ENCODE measurements at places on chromosomes 6 and 20. TPM values are rescaled to one million over a fixed set of nuclear protein-coding genes. Genes with fewer than 3 reads are reported as not detected.

DNA sequence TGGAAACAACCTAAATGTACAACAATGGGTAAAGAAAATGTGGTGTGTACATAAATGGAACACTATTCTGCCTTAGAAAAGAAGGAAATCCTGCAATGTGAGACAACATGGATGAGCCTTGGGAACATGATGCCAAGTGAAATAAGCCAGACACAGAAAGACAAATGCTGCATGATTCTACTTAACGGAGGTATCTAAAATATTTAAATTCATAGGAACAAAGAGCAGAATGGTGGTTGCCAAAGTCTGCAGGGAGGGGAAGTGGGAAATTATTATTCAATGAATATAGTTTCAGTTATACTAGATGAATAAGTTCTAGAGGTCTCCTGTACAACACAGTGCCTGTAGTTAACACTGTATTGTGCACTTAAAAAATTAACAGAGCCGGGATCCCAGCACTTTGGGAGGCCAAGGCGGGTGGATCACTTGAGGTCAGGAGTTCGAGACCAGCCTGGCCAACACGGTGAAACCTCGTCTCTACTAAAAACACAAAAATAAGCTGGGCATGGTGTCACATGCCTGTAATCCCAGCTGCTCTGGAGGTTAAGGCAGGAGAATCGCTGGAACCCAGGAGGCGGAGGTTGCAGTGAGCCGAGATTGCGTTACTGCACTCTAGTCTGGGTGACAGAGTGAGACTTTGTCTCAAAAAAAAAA lies 71.4 kb upstream of the SNX9 start:
- DNase-seq = no peak

- DNase-seq = no peak
Measured at GRCh38 chr6:136945711-136946121, 23.6 kb downstream of the SLC35D3 start.

DNA sequence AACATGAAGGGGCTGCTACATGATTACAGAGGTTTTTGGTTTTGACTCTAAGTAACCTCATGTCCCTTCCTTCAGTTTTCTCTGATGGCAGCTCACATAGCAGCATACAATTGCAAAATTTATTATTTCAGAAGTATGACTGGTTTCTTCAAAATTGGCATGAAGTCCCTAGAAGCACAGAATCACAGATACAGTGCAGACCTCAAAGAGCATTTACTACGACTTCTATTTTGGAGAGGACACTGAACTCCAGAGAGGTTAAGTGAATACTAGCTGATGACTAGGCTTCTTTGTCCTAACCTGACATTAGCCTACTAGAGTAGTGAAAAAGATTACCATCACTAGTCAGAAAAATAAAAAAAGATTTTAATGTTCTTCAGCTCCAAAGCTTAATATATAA lies 664.3 kb downstream of the RFPL4B start:
- DNase-seq = no peak

DNA sequence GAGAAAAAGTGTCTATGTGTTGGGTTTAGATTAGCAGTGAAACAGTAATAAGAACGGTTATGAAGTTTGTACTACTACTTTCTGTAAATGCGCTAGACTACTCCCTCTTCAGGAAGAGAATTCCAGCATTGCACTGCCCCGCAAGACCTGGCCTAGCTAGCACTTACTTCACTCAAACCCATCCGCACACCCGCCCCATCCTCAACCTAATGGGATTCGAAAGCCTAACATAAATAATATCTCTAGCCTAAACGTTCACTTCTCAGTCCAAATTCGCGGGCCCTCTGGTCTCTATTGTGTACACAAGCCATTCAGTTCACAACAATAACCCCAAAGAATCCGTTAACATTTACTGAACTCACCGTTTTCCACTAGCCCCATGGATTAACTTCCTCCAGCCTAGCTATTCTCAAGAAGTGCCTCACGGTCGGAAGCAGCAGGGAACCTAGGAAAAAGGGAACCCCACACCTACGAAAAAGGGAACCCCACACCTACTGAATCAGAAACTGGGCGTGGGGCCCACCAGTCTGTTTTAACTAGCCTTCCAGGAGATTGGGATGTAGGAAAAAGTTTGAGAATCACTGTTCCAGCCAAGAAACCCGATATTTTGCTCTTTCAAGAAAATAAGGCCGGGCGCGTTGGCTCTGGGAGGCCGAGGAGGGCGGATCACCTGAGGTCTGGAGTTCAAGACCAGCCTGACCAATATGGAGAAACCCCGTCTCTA lies 45.4 kb upstream of the BTN3A2 start:
- DNase-seq = no peak

DNA sequence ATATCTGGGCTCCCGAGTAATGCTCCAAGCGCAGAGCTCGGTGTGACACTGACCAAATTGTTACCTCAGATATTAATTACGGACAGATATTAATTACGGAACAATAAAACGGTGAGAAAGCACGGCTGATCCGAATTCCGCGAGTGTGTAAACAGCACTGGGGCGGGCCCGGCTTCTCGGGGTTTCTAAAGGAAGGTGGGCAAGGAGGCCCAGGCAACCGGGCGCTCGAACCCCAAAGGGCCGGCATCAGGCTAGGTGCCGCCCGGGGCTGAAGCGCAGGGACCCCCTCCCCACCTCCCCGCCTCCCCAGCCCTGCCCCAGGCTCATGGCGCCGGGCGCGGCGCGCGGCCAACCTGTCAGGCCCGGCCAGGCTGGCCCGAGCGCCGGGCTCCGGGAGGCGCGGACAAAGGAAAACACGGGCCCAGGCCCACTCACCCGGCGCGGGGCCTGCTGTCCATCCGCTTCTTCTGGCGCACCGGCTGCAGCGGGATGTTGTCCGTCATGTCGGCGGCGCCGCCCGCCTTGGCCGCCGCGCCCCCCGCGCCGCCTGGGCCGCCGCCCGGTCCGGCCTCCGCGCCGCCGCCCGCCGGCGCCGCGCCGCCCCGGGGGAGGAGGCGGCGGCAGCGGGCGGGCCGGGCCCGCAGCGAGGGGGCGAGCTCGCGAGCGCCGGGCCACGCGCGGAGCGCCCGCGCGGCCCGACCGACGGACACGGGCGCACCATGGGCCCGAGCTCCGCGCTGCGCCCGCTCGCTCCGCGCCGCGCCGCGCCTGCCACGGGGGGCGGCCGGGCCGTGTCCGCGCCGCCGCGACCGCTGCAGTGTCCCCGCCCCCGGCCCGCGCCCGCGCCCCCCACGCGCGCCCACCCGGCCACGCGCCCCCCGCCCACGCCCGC lies at the start of gene ATP9A:
ATP9A (minus strand) TSS at position 524 of the 892 bp plus-strand sequence; CDS start at position 503, 21 bp downstream.
- DNase-seq = peak; percentile 8

DNA sequence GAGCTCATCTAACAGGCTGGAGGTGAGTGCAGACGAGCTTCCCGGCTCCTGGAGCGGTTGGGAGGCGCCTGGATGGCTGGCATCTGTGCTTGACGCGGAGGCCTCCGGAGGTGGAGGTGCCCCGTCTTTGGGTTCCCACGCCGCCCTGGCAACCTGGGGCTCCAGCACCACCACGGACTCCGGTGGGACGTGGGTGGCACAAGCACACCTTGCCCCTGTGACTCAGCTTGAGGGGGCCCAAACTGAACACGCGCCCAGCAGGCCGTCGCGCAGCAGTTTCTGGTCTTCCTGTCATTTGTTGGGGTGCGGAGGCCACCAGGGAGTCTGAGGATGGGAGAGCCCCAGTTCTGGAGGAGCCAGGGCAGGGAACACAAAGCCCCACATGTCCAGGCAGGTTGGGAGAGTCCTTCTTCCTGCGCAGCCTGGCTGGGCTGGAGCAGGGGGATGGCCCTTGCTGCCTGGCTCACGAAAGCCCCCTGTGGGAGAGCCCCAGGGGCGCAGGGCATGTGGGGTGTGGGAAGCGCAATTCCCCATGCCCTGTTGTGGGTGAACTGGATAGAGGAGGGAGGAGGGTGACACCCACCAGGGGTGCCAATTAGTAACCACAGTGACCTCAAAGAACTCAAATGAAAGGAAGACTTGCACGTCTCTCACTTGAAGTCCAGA lies 1378.6 kb upstream of the DEFB115 start:
- peak; percentile 40 for DNase-seq

DNA sequence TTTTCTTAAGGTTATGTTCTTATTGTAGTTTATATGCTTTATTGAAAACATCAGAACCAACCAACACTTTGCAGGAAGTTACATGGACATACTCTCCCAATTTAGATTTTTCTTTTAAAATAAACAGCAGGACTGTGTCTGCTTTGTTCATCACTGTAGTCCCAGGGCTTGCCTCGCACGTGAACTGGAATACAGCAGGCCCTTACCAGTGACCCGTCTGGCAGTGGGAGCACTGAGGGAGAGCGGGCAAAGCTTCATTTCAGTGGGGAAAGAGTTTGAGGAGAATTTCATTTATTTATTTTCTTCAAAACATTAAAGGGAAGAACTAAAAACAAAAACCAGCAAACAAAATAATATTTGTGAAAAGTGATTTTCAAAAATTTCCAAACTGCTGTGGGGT lies 230.8 kb downstream of the PAX1 start:
- no peak for DNase-seq

DNA sequence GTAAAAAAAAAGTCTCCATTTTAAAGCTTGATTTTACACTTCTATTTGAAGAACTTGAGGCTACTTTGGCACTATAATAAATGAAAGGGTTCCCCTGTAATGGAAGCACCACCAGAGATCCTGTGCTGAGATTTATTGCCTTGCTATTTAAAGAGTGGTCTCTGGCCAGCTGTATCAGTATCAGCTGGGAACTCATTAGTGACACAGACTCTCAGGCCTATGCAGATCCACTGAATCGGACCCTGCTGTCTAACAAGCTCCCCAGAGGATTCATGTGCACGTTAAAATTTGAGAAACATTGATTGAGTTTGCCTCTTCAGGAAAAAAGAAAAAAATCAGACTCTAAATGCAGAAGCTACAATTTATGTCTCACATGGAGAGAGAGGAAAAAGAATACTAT lies 299.9 kb upstream of the BMP2 start:
- no peak for DNase-seq

DNA sequence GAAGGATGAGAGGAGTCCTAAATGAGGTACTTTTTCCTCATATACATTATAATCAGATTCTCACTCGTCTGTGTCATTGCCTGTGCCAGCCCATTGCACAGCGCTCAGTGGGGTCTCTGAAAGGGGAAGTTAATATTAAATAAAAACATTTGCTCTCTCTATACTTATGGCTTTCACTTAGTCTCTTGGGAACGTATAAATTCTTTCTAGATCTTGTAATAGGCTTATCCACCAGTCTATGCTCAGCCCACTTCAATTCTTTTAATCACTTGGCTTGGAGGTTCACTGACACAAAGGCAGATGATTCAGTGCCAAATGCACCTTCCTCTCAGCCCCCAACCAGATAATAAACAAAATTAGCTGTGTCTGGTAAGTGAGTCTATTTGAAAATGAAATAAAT lies 164.3 kb upstream of the OGFRL1 start:
- DNase-seq = no peak

GRCh38 chr20:59152559-59153354 lies 10.9 kb upstream of the ZNF831 start:
- no peak for DNase-seq

GRCh38 chr6:72622094-72622940 lies 453 bp downstream of the KCNQ5 start:
- DNase-seq = peak; percentile 73

DNA sequence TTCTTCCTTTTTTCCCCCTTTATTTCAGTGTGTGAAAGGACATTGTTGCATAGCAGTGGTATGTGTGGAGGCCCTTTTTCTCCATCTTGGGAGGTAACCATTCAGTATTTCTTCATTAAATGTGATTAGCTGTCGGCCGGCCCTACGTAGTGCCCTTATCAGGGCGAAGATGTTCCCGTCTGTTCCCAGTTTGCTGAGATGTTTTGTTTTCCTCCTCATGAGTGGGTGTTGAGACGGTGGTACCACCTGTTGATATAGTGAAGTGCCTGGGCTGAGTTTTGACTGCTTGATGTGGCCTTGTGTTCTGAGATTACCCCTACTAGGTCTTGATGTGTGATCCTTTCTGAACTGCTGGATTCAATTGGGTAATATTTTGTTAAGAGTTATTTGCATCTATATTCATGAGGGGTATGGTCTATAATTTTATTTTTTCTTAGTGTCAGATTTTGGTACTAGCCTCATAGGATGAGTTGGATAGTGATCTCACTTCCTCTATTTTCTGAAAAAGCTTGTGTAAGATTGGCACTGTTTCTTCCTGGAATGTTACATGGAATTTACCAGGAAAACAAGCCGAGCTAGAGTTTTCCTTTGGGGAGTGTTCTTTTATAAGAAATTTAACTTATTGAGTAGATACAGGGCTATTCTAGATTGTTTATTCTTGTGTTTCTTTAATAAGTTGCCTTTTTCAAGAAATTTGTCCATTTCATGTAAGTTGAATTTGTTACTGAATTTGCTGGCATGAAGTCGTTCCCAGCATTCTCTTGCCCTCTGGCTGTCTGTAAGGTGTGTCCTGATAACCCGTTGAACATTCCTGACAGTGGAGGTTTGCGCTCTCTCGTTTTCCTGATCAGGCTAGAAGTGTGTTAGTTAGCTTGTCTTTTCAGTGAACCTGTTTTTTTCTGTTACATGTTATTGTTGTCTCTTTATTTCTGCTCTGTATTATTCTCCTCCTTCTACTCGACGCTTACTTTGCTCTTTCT lies 4.3 kb downstream of the MTG2 start:
- no peak for DNase-seq

GRCh38 chr6:14060971-14061370 lies 56.6 kb upstream of the CD83 start:
- DNase-seq = no peak

Gene CRISP3
- total RNA-seq = not detected

Gene GABRR1
- not detected for total RNA-seq

Gene CTCFL
- not detected for total RNA-seq

Gene SLC4A11
- 1.8 TPM for total RNA-seq

Gene BCLAF1
- 128 TPM for total RNA-seq
